ENCODE measurements at places on chromosomes 5 and 9.

GRCh38 chr5:82820188-82820587, 257.0 kb downstream of the TMEM167A start:
- no peak for DNase-seq

DNA sequence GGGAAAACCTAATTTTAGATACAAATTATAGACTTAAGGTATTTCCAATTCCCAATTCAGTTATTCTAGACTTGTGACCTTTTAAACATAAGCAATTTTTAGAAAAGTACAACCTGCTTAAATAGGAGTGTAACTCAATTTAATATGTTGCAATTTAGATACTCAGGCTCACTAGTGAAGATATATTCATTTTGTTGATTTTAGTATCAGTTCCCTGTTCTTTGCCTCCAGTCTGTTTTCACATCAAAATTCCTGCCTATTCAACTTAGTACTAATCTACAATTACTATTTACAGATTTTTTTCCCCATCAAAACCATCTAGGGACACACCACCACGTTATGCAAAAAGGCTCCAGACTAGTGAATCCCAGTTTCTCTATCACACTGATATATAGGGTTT, 30.4 kb downstream of the PWWP2A start:
- no peak for DNase-seq

- DNase-seq = no peak
Measured at GRCh38 chr5:4868140-4868735, 271.9 kb upstream of the ADAMTS16 start.

DNA sequence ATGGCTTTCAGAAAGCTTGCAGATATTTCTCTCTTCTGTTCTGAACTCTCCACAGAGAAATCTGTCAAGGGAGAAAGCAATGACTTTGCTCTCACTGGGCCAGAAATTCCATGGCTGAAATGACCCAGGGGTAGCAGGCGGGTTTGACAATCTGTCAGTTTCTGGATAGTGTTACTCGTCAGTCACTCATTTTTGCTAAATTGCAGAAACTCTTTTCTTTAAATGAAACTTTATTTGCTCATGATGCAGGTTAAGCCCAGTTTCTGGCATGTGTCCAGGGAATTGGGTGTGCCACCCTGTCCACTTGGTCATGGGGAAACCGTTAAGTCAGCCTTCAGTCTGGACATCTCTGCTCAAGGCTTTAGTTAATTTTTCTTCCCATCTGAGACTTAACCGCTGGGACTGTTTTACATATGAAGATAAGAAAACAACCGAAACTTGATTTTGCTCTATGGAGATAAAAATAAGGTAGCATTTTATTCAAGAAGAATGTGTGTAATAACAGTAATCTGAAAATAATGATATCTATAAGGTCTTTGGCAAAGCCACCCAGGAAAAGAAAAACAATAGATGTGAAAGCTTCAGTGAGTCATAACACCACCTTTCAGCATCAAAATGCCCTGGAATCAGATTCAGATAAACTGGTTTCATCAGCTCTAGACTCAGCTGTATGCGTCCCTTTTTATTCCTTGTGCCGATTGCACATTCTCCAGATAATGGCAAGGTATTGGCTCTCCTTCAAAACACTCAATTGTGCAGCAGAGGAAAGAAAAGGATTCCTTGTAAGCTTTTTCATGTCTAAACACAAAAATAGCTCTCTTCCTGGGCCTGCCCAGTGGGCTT, 308.3 kb downstream of the ZSWIM6 start:
- no peak for DNase-seq

DNA sequence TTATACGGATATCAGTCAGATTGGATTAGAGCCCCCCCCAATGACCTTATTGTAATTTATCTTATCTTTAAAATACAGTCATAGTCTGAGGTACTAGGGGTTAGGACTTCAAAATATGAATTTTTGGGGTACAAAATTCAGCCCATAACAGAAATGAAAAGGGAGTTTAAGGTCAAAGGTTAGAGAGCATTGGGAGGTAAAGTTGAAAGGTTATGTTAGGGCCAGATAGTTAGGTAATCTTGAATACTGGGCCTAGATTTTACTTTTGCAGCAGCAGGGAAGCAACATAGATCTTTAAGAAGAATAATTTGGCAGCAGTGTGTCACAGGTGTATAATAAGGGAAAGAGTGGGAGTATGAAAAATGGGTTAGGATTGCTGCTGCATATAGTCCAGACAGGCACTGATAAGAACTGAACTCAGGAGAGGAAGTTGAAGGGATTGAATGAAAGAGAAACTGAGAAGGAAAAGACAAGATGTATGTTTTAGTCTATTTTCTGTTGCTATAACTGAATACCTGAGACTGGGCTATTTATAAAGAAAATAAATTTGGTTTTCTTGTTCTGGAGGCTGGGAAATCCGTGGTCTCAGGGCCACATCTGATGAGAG, 10.7 kb upstream of the GCNT4 start:
- DNase-seq = no peak

GRCh38 chr9:105053209-105053652, 125.3 kb upstream of the ABCA1 start:
- no peak for DNase-seq

Data from esophagus squamous epithelium (tissue), 5 donors.